ENCODE measurements at places on chromosomes 11 and 22.

DNA sequence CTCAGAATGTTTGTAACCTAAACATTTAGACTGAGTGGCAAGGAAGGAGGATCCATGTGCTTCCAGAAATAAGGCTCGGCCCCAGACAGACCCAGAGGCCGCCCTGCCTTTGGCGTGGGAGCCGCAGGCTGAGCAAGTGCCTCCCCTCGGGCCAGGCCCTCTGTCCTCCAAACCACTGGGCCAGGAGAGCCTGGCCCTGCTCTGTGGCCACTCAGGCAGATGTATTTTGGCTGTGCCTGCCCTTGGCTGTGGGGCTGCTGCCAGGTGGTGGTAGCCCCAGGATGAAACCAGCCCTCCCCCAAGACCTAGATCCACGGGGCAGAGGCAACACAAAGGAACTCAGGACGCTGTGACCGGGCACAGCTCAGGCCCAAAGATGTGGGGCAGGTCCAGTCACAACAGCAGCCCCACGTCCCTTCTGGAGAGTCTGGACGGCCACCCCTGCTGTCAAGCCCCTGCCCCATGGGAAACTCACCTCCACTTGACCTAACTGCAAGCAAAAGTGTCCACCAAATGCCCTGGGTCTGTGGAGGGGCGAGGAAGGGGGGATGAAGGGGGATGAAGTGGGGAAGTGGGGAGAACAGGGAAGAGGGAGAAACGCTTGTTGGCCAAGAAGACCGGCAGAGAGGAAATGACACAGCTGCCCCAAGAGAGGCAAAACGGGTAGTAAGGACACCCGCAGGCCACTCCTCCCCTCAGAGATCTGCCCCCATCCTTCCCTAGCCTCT, 24.0 kb downstream of the PISD start:
- peak; percentile 91 for DNase-seq

DNA sequence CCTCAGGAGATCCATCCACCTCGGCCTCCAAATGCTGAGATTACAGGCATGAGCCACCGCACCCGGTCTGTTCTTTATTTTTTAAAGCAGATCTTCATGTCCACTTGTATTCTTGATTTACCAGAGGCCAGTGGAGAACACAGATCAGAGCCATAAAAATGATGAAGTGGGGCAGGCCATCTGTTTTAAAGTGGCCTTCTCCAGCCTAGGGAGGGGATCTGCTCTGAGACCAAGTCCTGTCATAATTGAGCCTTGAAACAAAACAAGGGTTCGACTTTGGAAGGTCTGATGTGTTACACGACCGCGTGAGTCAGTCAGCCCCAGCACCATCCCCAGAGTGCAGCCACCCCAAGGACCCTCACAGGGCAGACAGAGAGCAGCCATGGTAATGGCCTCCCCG, 27.5 kb downstream of the ABCC8 start:
- DNase-seq: no peak

- no peak for DNase-seq
Observed at GRCh38 chr11:116335078-116335477, 437.7 kb downstream of the BUD13 start.

- no peak for DNase-seq
Observed at GRCh38 chr11:130369141-130369691, 54.5 kb upstream of the ZBTB44 start.

- no peak for DNase-seq
Observed at GRCh38 chr11:97234016-97234415, 844.2 kb downstream of the JRKL start.

DNA sequence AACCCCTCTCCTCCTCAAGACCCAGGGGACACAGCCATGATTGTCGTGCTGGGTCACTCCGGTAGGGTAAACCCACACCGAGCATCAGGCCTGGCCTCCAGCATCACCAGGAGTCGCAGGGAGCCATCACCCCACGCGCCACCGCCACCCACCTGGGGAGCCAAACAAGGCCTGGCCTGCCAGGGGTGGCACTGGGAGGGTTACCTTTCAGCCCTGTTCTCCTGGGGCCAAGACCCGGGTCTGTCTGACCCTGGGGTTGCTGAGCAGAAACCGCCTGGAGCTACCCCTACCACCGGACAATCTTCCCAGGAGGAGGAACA, 39.3 kb upstream of the NNMT start:
- DNase-seq: no peak

GRCh38 chr11:19891022-19891421, 178.4 kb downstream of the NAV2 start:
- no peak for DNase-seq
